ENCODE measurements at places on chromosomes 2 and 18.

GRCh38 chr18:72180689-72181088 is 363.5 kb downstream of the CBLN2 start:
- DNase-seq: no peak

DNA sequence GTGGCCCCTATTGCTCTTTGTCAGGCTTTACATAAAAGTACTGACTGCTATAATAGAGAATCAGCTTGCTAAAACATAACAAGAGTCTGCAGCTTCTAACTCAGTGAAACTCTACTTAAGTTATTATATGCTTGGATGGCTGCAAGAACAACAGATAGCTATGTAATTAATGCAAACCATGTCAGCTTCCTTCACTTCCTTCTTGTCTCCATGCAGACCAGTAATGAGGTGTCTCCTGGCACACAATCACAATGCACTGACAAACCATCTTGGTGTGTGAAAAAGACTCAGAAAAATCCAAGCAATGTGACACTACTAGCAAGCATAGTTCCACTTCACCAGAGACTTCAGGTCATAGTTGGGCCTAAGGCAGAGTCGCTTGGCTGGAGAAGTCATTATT is 2068.9 kb upstream of the PIK3C3 start:
- no peak for DNase-seq

DNA sequence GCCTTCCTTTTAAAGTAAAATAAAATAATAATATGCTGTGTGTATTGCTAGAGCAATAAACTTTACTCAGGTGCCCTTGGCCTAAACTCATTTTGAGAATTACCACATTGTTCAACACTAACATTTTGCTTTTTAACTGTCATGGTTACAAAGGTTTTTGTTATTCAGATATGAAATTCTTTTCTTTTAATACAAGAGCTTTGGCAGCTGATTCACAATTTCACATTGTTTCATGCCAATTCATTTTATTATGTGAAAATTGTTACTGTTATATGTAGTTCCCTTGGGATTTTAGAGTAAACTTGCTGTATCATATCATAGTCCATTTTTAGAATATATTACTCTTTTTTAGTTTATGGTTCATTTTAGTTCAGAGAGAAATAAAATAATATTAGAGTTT is 65.8 kb upstream of the ZNF804A start:
- no peak for DNase-seq

DNA sequence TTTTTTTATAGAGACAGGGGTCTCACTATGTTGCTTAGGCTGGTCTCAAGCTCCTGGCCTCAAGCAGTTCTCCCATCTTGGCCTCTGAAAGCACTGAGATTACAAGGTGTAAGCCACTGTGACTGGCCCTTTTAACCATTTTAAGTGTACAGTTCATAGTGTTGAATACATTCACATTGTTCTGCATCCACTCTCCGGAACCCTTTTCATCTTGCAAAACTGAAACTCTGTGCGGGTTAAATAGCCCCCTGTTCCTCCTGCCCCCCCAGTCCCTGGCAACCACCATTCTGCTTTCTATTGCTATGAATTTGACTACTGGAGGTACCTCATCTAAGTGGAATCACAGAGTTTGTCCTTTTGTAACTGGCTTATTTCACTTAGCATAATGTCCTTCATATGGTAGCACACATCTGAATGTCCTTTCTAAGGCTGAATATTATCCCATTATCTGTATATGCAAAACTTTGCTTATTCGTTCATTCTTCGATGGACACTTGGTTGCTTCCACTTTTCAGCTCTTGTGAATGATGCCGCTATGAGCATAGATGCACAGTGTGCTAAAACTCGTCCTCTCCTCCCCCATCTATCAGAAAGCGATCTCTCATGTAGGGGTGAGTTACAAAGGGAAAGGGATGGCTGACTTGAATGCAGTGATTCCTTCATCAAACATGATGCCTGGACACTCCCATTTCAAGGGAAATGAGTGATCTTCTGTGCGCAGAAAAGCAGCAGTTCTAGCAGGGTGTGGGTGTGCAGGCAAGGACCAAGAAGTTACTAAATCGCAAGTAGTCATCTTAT is 30.2 kb downstream of the CABLES1 start:
- no peak for DNase-seq

DNA sequence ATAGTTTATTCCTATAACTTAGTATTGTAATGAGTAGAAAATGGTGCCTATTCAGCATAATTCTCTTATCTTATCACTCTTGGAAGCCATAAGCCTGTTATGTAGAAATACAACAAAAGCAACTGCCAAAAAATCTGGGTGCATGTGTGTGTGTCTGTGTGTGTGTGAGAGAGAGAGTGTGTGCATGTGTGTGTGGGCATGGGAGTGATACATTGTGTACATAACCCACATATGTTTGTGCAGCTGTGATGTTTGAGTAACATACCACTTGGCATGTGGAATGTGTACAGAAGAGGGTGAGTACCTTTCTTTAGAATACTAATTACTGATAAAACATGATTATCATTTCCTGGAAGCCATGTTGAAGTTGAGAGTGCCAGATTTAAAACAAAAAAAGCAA is 642.3 kb upstream of the SYT4 start:
- DNase-seq: no peak

DNA sequence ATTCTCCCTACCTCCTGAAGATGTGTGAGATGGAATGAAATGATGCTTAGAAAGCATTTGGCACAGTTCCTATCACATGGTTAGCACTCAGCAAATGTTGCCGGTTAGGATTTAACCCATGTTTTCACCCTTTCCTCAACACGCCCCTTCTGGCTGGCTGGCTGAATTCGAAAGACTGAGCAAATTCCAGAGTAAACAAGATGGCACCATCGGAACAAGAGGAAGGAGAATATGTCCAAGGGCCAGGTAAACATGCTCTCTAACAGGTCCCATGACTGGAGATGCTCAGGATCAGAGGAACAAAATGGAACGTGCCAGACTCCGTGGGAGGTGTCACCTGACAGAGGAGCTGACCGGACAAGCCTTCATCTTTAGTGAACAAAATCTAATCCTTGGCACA is 145.6 kb downstream of the ANKRD44 start:
- no peak for DNase-seq

- no peak for DNase-seq
Measured at GRCh38 chr2:54565551-54565950, 109.4 kb downstream of the SPTBN1 start.

DNA sequence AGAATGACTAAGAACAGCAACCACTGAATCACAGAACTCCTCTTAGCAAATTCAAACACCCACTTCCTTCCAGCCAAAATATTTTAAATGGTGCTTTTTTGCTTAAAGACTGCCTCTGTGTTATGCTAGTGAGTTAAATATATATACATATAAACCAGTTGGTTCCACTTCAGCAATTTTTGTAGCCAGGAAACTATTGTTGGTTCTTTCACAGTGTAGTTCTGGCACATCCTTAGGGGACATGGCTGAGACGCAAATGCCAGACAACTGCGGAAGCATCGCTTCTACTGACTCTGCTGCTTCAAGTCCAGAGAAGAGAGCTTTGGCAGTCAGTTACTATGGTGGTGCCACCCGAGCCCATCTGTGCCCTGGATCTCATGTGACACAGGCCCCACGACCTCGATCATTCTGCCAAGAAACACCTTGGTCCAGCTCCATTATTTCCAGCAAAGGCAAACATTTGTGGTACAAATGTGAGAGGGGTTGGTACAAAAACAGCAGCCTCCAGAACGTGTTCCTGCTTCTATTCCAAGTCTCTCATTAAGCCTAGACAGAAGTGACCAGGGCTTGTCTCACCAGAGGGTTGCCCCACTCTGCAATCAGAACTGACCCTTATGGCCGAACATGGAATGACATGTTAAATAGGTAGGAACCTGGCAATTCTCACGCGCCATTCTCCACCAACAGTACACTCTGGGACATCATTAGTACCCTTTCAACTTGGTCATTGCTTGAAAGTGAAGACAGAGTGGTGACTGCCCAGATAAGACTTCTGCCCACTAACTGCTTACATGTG is 117.8 kb upstream of the NRP2 start:
- no peak for DNase-seq

DNA sequence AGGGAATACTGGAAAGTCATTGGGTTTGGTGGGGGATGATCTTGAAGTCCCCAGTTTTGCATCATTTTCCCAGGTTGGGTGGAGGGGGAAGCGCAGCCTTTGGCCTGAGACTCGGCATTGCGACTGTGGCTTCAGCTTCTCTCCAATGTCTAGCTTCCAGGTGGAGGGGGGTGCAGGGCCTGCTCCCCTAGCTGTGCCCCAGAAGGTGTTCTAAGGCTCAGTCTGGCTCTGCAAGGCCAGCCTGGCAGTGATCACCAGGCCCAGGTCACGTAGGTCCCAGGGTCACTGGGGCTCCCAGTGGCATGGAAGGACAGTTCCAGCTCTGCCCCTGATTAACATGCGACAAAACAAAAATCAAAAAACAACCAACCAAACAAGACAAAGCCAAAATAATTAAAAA is 56.9 kb upstream of the HAAO start:
- no peak for DNase-seq

- no peak for DNase-seq
Measured at GRCh38 chr2:67824186-67824585, 238.6 kb downstream of the C1D start.

GRCh38 chr2:239253264-239253663 is 147.6 kb downstream of the HDAC4 start:
- no peak for DNase-seq

- no peak for DNase-seq
Measured at GRCh38 chr2:224135881-224136280, 96.8 kb upstream of the SERPINE2 start.

- no peak for DNase-seq
Measured at GRCh38 chr2:175624785-175625184, 377.3 kb downstream of the LNPK start.

DNA sequence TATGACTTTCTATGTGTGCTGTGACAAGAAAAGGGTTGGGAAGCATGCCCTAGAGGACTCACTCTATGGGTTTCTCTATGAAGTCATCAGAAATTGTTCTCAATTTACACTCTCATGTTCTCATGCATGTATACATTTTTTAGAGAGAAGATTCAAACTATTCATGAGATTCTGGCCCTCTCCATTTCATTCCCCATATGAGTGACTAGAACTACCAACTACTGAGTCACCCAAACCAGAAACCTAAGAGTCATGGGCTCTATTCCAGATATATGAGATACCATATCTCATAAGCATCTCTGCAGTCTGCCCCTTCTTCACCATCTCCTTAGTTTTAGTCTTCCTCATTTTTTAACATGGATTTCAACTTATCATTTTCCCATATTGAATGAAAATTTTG is 87.7 kb downstream of the EXOC6B start:
- DNase-seq: no peak

GRCh38 chr2:74081030-74081762 is 66.5 kb downstream of the BOLA3 start:
- DNase-seq: no peak

- DNase-seq: no peak
Measured at GRCh38 chr2:236702657-236703372, 133.2 kb downstream of the ACKR3 start.

DNA sequence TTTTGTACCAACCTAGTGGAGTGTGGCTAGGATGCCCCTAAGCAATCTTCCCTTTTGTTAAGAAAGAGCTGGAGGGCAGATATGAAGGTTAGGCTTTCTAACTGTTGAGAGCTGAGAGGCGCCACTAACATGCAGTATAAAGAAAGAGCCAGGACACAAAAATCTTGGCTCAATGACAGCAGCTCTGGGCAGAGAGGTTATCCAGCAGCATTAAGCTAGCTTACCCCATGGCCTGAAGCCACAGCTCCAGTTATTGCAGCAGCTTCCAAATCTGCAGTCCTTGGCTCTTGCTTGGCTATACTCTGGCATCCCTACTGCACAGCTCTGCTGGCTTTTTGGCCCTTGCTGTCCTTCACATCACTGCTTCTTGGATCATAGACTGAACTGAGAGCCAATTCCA is 213.4 kb downstream of the GPD2 start:
- peak; percentile 6 for DNase-seq

DNA sequence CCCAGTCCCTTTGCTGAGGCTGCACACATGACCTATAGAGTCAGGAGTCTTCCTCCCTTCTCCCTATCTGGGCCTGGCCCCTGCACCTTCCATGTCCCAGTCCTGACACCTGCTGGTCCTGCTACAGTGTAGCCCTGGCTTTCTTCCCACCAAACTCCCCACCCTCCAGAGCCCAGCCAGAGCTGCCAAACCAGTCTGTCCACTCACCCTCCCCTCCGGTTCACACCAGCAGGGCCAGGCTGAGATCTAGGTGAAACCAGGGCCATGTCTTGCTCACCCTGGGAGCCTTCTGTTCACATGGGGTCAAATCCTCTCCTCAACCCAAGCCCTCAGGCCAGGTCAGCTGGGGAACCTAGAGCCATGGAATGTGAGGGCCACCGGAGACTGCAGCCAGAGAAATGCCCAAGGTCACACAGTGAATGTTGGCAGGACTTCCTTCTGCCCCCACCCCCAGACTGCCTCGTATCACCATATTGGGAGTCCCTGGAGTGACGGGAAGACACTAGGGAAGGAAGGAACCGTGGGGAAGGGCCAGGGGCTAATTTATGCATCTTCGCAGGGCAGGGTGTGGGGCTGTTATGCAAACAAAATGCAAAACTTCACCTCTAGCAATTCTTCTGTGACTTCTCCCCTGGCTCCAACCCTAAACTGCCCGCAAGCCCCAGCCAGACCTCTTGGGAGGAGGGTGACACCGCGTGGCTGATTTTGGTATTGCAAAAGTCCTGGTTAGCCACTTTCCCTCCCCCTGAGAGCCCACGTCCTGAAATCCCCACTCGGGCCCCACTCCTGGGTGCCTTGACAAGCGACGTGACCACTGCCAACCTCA is 14.6 kb downstream of the TNS1 start:
- DNase-seq: peak; percentile 47

DNA sequence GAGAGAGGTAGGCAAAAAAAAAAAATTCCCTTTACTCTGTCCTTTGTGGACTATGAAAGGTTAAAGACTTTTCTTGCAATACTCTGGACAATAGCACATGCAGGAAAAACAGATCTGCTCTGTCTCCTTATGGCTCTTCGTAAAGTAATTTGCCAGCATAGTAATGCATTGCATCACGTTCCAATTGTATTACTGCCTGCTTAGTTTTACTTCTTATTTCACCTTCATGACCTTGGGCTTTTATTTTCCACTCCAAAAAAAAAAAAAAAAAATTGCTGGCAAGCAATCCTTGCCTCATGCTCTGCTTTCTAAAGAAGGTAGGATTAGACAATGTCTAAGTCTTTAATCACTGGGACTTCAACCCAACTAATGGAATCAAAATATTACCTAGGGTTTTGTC is 1802.7 kb downstream of the SUCLG1 start:
- no peak for DNase-seq

DNA sequence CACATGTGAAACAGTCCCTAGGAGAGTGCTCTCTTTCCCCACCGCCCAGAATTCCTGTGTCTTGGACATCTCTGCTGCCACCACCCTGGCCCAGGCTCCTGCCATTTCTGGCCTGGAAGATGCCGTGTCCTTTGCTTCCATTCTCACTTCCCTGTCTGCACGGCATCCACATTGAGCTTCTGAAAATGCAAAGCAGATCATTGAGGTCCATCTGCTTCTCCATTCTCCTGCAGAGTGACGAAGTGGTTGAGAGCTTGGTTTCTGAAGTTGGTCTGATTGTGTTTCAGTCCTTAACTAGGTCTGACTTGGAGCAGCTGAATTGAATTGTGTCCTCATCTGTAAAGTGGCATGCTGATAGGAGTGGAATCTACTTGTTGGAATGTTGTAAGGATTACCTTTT is 98.7 kb upstream of the MGAT5 start:
- no peak for DNase-seq

Measured in H4 (cell line).